Stimulated activated CD4-positive, alpha-beta T cell treated with anti-CD3 and anti-CD28 coated beads, Interleukin-2, amount 100 ng/mL, for 24 hours (primary cell): ENCODE measurements at places on chromosomes 3 and 15.

DNA sequence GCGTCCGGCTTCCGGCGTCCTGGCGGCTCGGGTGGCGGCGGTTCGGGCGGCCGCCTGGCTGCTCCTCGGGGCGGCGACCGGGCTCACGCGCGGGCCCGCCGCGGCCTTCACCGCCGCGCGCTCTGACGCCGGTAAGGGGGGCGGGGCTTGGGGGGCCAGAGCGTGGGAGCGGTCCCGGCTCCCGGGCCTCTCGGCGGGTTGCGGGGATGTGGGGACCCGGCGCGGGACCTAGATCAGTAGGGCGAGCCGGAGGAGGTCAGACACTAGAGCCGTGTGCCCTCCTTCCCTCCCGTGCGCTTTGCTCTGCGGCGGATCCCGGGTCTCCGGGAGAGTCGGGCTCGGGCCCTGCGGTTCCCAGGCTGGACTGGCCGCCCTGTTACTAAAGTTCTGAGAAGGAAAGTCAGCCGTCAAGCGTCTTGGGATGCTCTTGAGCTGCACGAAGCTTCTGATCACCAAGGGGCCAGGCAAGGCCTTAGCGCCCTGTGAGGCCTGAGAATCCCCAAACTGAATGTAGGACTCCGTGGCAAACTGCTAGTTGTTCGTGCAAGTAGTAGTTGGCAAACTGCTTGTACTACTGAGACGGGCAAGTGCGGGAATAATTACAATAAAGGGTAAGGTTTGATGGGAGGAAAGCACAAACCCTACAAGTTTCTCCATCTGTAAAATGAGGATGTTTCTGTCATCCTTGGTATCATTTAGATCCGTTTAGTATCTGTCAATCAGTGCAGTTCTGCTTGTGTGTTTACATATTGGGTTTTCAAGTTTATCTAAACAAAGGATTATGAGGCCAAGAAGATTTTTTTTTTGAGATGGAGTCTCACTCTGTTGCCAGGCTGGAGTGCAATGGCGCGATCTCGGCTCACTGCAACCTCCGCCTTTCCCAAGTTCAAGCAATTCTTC is 587 bp downstream of the PIGX start:
- DNase-seq = peak; percentile 75

- DNase-seq = no peak
Measured at GRCh38 chr15:40923551-40923950, 5.6 kb upstream of the DLL4 start.

GRCh38 chr3:162390891-162391290 is 894.3 kb downstream of the OTOL1 start:
- DNase-seq = no peak

DNA sequence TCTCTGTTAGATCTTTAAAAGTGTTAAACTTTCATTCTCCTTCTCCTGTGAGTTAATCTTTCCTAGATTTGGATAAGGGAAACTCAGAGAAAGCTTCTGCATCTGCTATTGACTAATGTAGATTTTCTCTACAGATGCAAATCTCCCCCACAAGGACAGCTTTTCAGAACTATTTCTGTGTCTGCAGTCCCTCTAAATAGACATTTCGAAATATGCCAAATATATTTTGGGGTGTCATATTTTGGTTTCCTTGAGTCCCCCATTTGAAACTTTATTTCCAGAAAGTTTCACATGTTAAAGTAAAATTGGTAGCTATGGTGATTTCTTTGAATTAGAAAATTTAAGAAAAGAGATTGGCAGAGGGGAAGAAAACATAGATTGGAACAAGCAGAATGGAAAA is 852.3 kb upstream of the ALCAM start:
- DNase-seq = no peak
